Activated CD8-positive, alpha-beta memory T cell treated with anti-CD3 and anti-CD28 coated beads, Interleukin-2, amount 50 U/mL, for 4 hours (primary cell): ENCODE measurements at places on chromosomes 5 and 9.

DNA sequence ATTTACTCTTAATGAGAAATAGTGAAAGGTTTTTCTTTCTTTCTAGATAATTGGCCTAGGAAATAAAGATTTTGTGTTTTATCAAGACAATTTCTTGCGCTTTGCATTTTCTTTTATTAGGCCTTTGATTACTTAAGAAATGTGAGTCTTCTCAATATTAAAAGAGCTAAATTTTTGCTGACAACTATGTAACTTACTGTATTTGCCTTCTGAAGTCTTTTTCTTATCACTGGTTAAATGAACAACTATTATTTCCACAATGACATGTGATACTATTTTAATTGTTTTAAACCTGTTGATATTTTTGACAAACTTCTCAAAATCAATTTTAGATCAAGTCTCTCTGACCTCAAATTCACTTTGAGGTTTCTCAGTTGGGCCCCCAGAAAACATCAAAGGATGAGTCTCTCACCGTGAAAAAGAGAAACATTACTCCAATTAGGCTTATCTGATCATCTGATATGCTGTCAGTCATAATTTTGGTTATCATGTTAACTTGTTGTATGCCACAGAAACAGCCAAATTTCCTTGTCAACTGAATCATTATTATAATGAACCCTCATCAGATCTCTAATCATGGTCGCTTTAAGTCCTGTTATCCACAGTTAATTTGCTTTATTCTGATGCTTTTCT lies 48.8 kb downstream of the RAPGEF1 start:
- DNase-seq, result no peak

DNA sequence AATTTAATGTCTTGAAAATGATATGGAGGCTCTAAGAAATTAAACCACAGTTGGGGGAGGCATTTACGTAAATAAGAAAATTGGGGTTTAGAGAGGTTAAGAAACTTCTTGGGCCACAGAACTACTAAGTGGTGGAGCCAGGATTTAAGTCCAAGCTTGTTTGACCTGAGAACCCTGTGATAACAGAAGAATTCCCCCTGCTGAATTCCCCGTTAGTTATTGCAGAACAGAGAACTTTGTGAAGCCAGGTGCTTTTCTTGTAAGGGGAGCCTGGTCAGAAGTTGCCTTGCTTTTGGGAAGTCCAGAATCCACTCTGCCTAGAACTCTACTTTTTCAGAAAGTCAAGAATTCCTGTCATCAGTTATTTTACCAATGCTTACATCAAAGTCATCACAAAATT lies 309.3 kb upstream of the SEMA6A start:
- no peak for DNase-seq

- DNase-seq, result no peak
Observed at GRCh38 chr9:121652021-121652837, 795 bp downstream of the DAB2IP start.

DNA sequence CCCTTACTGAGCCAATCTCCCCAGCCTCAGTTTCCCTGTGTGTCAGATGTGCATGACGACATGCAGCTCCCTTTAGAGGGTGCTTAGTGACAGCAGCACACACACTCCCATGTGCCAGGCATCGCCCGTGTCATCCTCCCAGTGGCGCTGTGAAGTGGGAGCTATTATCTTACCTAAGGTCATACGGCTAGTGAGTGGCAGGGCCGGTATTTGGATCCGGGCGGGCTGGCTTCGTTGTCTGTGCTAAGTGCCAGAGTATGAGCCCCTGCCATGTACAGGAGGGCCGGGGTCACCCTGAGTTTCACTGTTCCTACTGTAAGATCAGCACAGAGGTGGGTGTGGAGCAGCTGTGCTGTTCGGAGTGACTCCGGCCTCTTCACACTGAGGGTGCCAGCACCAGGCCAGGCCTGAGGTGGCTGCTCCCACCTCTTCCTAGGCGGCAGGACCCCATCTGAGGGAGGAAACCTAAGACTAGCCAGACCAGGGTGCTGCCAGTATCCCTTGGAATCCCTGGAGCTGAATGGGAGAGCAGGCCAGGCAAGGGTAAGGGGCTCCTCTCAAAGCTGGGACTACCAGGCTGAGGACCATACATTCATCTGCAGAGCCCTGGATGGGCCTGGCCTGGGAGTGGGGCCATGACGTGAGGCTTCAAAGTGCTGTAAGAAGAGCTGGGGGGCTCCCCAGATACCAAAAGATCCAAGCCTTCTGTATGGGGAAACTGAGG lies 22.5 kb downstream of the AQP7 start:
- no peak for DNase-seq

- no peak for DNase-seq
Observed at GRCh38 chr5:33244441-33245150, 196.2 kb upstream of the TARS1 start.

- DNase-seq, result no peak
Observed at GRCh38 chr5:114362977-114363761, 1.3 kb downstream of the KCNN2 start.

GRCh38 chr9:16680541-16680940 lies 189.9 kb downstream of the BNC2 start:
- no peak for DNase-seq
